Suppressor macrophage treated with lipopolysaccharide for 1 hour (primary cell): ENCODE measurements at places on chromosomes 13 and 19.

DNA sequence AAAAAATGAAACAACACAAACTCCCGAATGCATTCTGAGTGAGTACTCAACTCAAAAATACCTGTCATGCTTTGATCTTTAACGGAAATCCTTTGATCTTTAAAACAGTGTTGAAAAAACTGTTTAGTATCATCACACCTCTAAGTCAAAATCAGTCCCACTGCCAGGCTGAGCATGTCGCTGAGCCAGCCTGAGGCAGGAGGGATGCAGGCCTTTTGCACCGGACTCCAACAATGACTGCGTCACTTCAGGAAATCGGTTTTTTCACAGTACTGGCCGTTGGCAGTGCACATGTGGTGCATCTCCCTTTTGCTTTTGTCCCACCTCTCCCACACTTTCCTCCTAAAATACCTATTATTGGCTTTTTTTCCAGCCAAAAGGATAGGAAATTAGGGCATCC lies 78.2 kb downstream of the SHISA2 start:
- DNase-seq: no peak

- DNase-seq: no peak
These were observed 9.8 kb downstream of the ATP4B start for GRCh38 chr13:113648216-113648610.

GRCh38 chr13:103694033-103694432 lies 627.8 kb upstream of the SLC10A2 start:
- DNase-seq: no peak

DNA sequence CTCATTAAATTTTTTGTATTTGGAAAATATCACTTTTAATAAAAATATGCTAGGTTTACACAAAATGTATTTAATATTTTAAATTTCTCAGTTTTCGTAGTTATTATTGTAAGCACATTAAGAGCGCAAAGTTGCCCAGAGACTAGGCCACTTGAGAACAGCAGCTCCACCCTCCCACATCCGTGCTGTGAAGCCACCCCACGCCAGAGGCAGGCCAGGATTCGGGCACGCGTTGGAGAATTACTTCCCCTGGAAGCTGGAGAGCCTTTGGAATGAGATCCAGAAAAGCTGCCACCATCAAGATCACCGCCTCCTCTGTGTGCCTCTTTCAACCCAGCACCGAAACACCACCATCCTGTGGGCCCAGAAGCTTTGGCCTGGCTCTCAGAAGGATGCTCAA lies 41.0 kb upstream of the SPACA7 start:
- no peak for DNase-seq

- DNase-seq: peak; percentile 66
These were observed 121.5 kb downstream of the FRY start for GRCh38 chr13:32153056-32153455.

- no peak for DNase-seq
These were observed 88.4 kb upstream of the KLF5 start for GRCh38 chr13:72970301-72970880.

DNA sequence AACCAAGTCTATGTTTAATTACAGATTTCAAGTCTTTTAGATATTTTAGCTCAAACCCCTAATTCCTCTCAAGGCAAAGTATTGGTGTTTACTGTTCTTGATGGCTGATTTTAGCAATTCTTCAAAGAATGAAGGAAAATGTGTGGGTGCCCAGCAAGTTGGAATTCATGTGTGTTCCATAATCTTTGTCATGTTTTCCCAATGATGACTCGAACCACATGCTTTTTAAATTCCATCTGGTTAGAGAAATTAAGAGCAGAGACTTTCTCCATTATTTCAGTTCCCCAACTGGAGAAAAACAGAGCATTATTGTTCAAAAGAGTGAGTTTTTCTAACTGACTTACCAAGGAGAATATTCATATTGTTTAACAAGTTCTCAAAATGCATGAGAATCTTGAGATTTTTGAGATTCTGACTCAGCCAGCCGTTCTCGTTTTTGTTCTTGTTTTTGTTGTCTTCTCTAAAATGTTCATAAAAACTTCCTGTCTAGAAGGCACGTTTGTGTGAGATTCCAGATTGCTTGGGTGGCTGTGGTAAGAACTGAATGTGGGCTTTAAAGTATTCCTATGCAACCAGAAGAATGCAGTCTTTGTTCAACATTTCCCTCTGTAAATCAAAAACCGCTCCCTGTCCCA lies 404.7 kb downstream of the IRS2 start:
- peak; percentile 25 for DNase-seq

DNA sequence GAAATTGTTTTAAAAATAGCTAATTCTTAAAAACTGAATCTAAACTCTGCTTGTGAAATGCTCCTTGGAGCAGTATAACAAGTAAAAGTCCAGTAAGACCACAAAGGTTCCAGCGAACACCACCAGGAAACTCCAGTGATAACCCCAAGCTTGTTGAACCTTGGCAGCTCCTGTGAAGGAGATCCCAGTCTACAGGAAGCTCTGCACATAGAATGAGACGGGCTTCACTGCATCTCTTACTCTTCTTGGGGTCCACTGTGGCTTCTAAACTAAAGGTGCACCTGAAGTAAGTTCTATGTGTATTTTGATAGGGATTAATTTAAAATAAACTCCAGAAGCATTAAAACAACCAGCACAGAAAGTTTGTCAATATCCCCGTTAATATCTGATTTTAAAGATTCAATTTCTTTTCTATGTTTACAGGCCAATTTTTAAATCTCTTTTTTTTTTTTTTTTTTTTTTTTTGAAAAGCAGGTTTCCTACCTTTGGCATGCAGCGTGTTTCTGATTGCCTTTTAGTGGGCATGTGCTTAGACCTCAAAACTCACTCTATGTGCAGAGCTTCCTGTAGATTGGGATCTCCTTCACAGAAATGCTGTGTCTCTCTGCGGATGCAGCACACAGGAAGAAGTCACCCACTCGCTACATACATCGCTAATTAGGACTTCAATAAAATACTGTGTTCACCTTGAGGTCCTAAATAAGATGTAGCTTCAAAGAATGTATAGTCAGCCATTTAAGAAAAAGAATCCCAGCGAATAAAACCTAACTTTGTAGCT lies 508.5 kb downstream of the KLF12 start:
- no peak for DNase-seq

- DNase-seq: no peak
These were observed 10.3 kb downstream of the ATG4D start for GRCh38 chr19:10553943-10554381.

DNA sequence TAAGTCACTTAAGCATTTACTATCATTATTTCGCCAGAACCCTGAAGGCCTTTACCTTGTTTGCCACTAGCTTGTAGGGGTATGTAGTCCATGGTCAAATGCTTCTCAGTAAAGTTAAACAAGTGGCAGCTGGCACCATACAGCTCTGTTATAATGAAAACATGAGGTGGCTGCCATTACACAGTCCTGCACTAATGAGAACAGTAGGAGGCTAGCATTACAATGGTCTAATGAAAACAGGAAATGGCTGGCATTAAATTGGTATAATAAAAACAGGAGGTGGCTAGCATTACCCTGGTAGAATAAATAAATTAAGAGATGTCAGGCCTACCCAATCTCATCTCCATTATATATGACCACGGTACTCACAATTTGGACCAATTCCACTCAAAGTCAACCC lies 107.5 kb downstream of the PCDH17 start:
- no peak for DNase-seq

DNA sequence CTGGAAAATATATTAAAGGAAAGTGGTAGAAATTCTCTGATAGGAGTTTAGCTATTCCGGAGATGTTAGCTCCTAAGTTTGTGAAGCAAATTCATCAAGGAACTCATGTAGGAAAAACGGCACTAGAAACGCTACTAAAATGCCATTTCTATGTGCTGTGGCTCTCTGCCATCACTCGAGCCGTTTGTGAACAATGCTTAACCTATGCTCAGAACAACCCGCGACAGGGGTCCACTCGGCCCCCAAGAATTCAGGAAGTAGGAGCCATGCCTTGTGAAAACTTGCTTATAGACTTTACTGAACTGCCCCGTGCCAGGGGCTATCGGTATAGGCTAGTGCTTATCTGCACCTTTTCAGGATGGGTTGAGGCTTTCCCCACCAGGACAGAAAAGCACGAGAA lies 14.2 kb upstream of the SLC15A1 start:
- no peak for DNase-seq
